Germinal center (tissue), 1 donor: ENCODE measurements at places on chromosomes 3 and 15.

DNA sequence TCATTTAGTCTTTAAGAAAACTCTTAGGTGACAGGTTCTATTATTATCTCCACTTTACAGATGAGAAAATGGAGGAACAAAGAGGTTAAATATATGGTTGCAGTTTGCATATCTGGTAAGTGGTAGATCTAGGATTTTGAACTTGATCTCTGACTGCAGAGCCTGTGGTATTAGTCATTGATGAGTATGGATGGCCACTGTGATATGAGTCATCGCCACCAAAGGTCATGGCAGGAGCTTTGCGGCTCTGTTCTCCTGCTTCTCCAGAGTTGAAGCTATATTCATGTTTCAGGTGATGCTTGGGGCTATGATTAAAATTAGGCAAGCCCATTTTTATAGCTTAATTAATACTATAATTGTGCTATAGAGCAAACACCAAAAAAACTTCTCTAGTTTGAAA, 306.2 kb upstream of the DPPA4 start:
- no peak for DNase-seq

GRCh38 chr3:179156170-179156569, 8.0 kb downstream of the PIK3CA start:
- DNase-seq, result no peak

DNA sequence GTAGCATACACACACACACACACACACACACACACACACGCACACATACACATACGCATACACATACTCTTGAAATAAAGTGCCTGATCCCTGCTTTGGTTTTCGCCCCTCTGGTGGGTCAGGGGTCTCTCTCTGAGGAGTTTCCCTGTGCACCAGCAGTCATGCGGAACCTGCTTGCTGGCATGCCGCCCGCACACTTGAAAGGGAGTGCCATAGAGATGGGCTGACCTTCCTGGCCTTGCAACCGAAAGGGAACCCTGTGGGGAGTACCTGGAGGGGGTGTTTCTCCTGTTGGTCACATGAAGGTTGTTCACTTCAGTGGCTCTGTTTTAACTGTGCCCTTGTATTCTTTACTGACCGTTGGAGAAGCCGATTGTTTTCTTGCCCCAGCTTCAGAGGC, 752.3 kb downstream of the NR2F2 start:
- DNase-seq, result no peak

- DNase-seq, result no peak
These were observed 10.5 kb downstream of the ELP6 start for GRCh38 chr3:47503033-47503432.

DNA sequence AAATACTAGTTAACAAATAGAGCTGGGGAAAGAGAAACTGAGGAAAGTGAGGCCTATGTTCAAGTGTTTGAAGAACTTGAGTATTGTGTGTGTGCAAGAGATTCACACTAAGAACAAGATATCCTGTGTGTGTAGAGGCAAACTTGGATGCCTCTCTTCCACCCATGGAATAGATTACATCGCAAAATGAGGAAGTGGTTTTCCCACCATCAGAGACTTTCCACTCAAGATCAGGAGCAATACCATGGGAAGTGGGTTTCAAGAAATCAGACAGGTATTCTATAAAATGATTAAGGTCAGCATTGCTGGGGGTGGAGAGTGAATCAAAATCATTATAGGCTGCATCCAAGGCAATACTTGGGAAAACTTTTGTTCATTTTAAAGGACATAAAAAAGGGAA, 308.0 kb downstream of the FGF12 start:
- no peak for DNase-seq

DNA sequence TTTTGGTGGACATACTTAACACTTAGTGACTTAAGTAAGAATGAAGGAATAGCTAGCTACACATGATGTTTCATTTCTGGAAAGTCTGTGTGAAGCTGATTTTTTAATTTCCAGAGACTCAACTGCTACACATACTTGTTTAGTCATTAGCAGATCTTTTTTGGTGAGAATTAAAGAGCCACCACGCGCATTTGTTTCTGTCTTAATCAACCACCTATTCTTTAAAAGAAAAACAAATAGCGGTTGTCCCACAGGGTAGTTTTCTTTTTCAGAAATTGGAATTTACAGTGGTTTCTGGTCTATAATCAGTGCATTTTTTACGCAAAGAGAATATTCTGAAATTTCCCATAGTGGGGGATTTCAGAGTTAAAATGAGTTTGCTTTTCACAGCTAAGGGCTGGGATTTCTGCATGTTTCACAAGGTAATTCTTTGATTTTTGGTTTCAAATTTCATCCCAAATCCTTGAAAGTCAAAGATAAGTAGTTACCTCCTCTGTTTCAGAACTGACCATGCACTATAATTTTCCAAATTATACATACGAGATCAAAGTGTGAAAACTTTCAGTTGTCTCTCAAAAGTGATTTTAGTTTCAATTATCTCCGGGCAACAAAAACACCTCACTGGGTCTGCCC, 631.0 kb upstream of the GRM7 start:
- DNase-seq, result no peak

GRCh38 chr15:98824595-98824994, 176.3 kb downstream of the IGF1R start:
- no peak for DNase-seq

- DNase-seq, result no peak
These were observed 809 bp downstream of the NDUFAF3 start for GRCh38 chr3:49022688-49023171.
